Stimulated activated CD8-positive, alpha-beta memory T cell treated with anti-CD3 and anti-CD28 coated beads, Interleukin-7, amount 100 ng/mL, for 48 hours (primary cell): ENCODE measurements at places on chromosomes 3 and 15.
A peak's percentile ranks its signal among the peaks of the same experiment; 100 is the strongest.

GRCh38 chr15:67135494-67135893 is 70.1 kb downstream of the SMAD3 start:
- no peak for DNase-seq

GRCh38 chr3:139281522-139282196 is 62.2 kb upstream of the MRPS22 start:
- DNase-seq, result no peak

DNA sequence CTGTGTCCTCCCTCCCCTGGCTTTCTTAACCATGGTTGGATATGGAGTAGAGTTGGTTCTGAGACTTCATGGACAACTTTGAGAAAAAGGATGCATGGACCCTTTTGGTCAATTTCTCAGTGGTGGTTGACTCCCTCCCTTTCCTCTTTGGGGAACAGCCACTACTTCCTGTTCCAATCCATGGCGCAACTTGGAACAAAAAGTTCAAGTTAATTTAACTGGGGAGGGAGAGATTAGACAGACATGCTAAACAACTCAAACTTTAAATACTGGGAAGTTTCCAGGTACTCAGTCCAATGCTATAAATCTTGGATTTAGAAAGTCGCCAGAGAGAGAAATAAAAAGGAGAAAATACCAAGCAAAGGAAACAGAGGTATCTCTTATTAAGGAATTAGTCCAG is 202.2 kb downstream of the PDZRN3 start:
- no peak for DNase-seq

- DNase-seq, result no peak
Measured at GRCh38 chr3:148903022-148903442, 37.9 kb downstream of the CPA3 start.

DNA sequence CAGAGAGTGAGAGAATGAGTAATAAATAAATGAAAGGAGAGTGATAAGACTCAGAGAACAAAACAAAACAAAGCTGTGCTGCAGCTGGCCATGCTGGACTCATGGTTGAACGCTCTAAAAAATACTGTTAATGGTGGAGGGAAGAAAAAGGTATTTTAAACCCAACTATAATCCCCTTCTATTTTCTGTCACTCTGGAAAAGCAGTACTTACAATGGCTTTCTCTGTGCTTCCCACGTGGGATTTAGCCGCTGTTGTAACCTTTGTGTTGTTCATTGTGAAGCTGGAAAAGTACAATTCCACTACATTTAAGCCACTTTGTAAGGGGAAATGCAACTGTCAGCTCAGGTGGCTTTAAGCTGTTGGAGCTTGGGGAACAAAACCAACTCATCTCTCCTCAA is 917.7 kb downstream of the IGSF11 start:
- no peak for DNase-seq

- no peak for DNase-seq
Measured at GRCh38 chr3:12996181-12996506, 77.1 kb downstream of the IQSEC1 start.

DNA sequence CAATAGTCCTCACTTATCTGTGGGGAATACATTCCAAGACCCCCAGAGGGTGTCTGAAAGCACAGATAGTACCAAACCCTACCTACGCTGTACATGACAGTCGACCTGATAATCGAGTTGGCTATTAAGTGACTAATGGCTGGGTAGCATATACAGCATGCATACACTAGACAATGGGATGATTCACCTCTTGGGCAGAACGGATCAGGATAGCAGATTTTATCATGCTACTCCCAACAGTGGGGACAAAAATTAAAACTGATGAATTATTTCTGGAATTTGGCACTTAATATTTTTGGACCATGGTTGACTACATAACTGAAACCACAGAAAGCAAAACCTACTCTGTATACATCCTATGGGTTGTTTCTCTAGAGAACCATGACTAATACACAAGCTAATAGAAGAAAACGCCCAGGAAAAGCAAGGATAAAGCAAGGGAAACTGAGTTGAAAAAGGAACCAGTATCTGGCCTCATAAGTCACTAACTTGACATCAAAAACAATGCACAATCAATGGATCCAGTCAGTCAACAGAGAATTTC is 15.5 kb downstream of the ATG3 start:
- no peak for DNase-seq

GRCh38 chr15:30038667-30039523 is 43.9 kb upstream of the GOLGA8J start:
- no peak for DNase-seq

DNA sequence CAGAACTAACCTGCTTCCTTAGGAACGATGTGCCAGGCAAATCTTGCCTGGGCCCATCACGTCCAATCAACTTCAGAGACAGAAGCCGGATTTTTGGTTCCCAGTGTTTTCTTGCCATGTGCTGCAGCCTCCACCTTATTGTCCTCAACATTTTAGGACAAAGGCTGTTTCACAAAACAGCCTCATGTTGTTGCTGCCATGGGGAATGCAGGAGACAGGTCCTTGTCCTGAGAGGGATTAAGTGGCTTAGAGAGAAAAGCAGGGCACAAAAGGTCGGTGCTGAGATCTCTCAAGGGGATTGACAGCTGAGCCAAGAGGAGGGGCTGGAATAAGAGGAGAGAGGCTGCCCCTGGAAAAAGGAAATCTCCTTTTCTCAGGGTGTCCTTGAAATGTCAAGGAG is 11.3 kb upstream of the NMNAT3 start:
- no peak for DNase-seq

- no peak for DNase-seq
Measured at GRCh38 chr15:22951381-22952280, 28.5 kb downstream of the CYFIP1 start.

- no peak for DNase-seq
Measured at GRCh38 chr15:67779549-67780111, 45.7 kb upstream of the SKOR1 start.

GRCh38 chr3:133899311-133899710 is 3.6 kb upstream of the RAB6B start:
- DNase-seq, result no peak

GRCh38 chr3:62611541-62612240 is 238.3 kb upstream of the FEZF2 start:
- DNase-seq, result no peak

- peak; percentile 3 for DNase-seq
Measured at GRCh38 chr3:115040673-115041286, 106.3 kb downstream of the ZBTB20 start.

- DNase-seq, result no peak
Measured at GRCh38 chr3:89628856-89629670, 521.6 kb downstream of the EPHA3 start.

DNA sequence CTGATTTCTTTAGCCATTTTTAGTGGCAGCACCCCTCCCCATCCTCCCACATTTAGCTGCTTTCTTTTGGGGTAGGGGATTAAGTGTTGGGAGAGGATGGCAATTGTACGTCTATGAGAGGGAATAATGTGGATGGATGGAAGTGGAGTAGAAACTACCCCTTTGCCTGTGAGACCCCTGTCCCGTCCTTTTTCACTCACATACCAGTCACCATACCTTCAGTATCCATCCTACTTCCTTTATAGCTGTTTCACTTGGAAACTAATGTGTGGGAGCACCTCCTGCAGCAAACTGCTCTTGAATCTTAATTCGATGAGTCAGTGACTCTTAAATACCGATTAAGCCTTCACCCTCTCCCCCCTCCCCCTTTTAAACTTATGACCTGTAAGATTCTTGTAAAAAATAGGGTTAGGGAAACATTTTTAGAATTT is 730 bp downstream of the SPRED1 start:
- no peak for DNase-seq

DNA sequence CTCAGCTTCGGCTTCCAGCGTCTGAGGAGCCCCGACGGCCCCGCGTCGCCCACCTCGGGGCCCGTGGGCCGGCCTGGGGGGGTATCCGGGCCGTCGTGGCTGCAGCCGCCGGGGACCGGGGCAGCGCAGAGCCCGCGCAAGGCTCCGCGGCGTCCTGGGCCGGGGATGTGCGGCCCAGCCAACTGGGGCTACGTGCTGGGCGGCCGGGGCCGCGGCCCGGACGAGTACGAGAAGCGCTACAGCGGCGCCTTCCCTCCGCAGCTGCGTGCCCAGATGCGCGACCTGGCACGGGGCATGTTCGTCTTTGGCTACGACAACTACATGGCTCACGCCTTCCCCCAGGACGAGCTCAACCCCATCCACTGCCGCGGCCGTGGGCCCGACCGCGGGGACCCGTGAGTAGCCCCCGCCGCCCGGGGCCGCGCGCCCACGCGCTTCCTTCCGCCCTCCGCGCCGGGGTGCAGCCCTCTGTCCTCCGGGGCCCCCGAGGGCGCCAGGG is 462 bp downstream of the EDEM1 start:
- peak; percentile 23 for DNase-seq

DNA sequence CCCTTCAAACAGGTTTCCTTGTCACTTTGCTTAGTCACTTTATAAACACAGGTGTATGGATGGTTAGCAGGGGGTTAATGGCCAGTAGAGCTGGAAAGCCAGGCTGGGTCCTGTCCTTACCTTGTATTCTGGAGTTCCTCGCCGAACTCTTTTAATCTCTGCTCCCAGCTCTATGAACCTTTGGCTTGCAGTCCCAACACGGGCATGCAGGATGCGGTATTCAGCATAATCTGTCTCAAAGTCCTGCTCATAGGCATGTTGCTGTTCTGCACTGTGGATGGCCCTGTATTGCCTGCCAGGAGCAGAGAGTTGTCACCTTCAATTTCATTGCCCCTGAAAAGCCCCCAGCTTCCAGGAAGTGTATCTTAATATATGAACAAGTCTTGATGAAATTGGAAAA is 2.7 kb downstream of the ELL3 start:
- DNase-seq, result no peak

GRCh38 chr3:27990324-27990723 is 251.1 kb upstream of the CMC1 start:
- DNase-seq, result no peak

DNA sequence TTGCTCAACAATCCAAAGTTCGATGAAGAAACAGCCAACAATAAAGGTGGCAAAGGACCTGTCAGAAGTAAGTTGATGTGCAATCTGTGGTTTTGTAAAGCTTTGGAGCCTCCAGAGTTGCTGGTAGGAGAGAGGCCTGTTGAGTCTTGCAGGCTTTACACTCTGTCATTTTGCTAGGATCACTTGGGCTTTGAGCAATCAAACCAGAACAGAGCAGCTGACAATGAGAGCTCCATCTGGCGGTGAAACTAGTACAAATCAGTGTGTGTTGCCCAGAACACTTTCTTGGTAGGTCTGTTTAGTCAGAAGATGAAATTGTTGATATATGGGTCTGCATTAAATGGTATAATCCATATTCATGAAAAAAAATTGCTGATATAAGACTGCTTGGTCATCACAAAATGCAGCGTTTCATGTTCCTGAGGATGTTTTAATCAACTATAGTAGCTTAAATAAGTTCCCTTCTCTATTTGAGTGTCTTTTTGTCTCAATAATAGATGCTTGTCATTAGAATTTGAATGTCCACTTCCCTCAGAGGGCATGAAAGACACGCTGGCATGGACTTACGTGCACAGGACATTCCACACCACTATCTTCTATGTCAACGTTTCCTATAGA is 25.7 kb downstream of the TMOD2 start:
- DNase-seq, result peak; percentile 22

- no peak for DNase-seq
Measured at GRCh38 chr3:39415983-39416382, 9.5 kb downstream of the RPSA start.

DNA sequence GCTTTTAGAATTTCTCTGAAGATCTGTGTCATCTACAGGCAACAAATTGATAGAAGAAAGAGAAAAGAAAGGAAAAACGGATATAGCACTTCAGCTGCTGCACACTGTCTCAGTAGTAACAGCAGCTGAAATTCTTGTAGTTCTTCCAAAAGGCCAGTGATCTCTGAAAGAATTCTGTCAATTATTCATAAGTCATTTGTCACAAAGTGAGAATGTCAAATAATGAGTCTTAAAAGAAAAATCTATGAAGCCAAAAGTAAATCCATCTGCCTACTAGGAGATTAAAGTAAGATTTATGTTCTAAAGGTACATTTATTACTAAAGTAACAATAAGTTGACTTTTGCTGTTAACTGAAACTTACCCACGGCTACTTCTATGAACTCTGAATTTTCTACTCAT is 24.6 kb downstream of the IFT80 start:
- no peak for DNase-seq

GRCh38 chr3:44021651-44022594 is 219.8 kb upstream of the TOPAZ1 start:
- no peak for DNase-seq

GRCh38 chr3:103767635-103768034 is 1332.8 kb downstream of the ZPLD1 start:
- DNase-seq, result no peak

DNA sequence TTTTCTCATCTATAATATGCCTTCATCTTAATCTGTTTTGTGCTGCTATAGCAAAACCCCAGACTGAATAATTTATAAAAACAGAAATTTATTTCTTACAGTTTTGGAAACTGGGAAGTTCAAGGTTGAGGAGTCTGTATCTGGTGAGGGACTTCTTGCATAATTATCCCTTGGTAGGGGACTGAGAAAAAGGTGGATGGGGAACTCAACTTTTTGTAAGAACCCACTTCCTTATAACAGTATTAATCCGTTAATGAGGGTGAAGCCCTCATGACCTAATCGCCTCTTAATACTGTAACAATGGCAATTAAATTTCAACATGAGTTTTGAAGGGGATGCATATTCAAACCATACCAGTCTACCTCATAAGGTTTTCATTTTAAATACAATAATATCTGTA is 17.4 kb upstream of the MYH15 start:
- no peak for DNase-seq

DNA sequence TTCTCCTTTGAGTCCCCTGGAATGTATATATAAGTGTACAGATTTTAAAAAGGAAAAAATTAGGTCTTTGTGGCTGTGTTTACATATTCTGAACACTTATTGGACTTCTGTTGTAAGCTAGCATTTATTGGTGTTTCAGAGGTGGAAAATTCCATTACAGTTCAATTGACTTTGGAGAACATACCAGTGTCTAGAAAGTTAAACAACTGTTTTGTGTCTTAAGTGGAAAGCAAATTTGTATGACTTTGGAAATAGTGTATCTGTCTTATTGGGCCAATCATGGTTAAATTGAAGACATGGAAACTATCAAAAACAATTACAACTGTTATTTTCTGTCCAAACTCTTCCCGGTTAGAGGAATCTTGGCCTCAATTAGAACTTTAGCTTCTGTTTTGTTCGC is 265.0 kb upstream of the C2CD4B start:
- no peak for DNase-seq

GRCh38 chr15:91032919-91033803 is 10.8 kb upstream of the VPS33B start:
- DNase-seq, result no peak

GRCh38 chr15:40320931-40321371 is 2.5 kb upstream of the INAFM2 start:
- no peak for DNase-seq

GRCh38 chr3:52147804-52148203 is 6.4 kb downstream of the POC1A start:
- no peak for DNase-seq

GRCh38 chr15:43215961-43216360 is 4.9 kb downstream of the EPB42 start:
- no peak for DNase-seq

- DNase-seq, result no peak
Measured at GRCh38 chr15:67937153-67937761, 97.4 kb upstream of the RNU6-1 start.
